D341Med (cell line): ENCODE measurements at places on chromosomes 2 and 18.

DNA sequence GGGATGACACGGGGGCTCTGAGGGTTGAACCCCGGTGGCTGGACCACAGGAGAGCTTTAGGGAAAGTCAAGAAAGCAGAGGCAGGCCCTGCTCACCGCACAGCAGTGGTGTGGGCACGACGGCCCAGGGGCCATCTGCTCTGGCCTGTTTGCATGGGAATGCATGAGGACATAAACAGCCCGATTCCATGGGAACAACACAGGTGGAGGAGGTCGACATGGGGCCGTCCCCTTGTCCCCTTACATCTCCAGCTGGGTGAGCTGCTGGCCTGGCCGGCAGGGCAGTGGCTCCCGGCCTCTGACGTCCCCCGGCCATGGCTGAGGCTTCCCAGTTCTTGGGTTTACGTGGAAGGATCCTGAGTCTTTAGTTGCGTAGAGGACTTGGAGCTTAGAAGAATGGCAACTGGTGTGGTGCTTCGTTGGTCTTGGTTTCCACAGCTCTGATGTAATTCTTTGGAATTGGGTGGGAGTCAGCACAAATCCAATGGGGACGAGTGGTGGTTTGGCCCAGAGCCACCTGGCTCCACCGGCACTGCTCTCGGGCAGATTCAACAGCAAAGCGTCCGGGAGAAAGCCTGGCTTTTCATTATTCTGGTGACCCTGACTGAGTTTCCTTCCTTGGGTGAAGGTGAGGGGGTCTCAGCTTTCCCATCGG is 98.3 kb upstream of the HDAC4 start:
- DNase-seq, result no peak

- no peak for DNase-seq
Observed at GRCh38 chr2:167388497-167388896, 500.2 kb downstream of the XIRP2 start.

DNA sequence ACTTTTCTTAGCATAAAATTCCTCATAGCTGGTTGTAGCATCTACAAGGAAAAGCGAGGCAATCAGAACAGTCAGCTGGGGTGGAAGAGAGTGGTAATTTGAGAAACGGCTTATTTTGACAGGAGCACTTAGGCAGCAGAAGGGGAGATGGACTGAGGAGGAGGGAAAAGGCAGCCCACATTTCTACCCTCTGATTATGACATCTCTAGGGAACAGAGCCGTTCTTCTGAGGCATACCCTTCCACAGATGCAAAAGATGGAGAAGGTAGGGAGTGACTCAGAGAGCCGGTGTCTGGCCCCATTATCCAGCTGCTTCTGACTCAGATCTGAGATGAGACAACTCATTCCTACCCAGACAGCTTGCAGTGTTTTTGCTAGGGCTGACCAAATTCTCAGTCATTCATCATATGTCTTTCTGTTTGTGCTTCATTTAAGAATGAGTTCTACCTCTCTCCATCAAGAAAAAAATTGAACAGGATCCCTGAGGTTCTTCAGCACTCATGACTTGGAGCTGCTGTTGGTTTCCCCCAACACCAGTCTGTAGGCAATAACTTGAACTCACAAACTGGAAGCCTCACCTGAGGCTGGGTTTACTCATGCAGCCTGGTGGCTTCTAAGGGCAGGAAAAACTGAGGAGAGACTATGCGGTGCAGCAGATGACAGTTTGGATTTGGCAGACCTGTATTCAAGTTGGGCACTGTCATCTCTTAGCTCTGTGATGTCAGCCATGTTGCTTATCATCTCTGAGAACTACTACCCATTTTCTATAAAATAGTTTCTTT is 15.9 kb upstream of the SEC11C start:
- DNase-seq, result no peak

DNA sequence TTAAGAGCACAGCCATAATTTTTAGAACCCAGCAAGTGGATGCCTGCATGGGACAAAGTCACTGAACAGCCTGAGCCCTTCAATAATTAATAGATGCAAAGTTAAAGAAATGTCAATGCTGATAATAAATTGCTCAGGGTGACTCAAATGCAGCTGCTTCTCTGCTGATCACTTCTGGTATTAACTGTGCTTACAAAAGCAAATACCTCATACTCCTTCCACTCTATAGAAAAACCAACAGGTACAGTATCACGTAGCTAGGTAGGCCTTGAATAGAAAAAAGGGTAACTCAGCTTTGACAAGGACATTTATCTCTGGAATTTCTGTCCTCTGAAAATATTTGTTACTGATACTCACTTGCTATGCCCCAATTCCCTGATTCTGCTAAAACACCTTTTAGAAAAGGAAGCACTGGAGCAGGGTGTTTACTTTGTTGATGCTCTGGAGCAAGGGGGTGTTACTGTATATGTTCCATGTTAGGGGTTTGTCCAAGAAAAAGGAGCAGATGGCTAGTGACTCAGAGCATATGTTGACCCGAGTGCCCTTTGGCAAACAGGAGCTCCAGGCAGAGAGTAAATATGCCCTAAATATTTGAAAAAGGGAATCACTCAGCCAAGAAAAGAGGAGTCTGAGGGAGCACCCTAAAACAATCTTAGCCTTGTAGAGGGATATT is 59.1 kb upstream of the RTN4 start:
- no peak for DNase-seq

GRCh38 chr2:153478289-153479261 is at the start of gene RPRM:
TSS of gene RPRM (minus strand) at chr2:153478762. CDS start at chr2:153478565, 197 bp downstream.
- peak; percentile 89 for DNase-seq

GRCh38 chr2:85235281-85235680 is 92.5 kb downstream of the TGOLN2 start:
- no peak for DNase-seq

DNA sequence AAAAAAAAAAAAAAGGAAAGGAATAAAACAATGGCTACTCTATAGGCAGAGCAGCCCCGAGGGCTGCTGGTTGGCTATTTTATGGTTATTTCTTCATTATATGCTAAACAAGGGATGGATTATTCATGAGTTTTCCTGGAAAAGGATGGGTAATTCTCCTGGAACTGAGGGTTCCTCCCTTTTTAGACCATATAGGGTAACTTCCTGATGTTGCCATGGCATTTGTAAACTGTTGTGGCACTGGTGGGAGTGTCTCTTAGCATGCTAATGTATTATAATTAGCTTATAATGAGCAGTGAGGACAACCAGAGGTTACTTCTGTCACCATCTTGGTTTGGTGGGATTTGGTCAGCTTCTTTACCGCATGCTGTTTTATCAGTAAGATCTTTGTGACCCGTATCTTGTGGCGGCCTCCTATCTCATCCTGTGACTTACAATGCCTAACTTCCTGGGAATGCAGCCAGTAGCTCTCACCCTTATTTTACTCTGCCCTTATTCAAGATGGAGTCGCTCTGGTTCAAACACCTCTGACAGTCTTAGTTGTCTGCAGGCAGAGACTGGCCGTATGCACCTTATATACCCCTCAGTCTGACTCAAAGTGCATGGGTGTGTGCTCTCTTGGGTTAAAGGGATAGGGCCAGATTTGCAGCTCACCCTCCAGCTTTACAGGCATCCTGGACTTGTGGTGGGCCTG is 57.7 kb downstream of the HAUS1 start:
- DNase-seq, result no peak

DNA sequence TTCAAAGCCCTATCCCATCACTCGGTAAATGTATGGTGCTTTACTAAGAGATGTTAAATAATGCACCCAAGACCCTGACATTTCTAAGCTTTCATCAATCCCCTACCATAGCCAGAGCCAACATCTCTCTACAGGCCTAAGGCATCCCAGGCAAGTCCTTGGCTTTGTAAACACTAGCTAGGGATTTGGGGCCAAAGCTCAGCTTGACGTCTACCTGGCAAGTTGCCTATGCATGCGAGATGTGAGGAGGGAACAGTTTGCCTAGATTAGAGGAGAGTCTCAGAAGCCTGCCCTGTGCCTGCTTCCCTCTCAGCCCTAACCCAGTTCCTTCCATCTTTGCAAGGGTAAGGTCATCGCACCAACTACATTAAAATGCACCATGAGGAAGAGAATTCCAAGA is 221.5 kb upstream of the NCKAP5 start:
- no peak for DNase-seq

DNA sequence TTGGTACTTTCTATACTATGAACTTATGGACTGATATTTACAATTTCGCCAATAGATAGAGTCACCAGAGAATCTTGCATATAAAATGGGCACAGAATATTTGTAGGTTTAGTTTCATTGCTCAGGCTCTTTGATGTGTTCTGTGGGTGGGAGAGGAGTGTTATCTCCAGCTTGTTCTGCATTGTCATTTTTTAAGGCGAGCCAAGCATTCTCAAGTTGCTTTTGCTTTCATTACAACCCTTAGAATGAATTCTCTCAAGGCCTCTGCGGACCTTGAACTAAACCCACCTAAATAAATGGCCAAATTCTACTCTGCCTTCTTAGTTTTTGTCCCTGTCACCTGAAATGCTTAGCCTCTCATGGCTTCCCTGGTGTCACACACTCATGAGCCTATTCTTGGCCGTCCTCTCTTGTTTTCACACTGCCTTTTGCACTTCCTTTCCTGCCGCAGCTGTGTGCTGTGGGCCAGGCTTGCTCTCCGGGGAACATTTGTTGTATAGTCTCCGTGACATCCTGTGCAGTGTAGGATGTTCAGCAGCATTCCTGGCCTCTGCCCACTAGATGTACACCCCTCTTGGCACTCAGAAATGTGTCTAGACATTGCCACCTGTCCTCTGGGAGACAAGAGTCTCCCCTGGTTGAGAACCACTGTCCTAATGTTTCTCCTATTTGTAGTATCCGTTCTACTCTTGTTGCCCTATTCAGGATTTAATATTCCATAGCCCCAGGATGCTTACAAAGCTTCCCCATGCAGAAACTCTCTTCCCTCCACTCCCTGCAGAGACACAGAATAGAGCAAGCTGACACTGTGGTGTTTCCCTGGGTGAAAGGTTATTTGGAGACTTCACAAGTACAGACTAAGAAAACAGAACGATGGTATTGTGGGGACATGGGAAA is 255.6 kb downstream of the PTPRM start:
- DNase-seq, result no peak

GRCh38 chr18:55546851-55547704 is 40.9 kb downstream of the TCF4 start:
- no peak for DNase-seq

DNA sequence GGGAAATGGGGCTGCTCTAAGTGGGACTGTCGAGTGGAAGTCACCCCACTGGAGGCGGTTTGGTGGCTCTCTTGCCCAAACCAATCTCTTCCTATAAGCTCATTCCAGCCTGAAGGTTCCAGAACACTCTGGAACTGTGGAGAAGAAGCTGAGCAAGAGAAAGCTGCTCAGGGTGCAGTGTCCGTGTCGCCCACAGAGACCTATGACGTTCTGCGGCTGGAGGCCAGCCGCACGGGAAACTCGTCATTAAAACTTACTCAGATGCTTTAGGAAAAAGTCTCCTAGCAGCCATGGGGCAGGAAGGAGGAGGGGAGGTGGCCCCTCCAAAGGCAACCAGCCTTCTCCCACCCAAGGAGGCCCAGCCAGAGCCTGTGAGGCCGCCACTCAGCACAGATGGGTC is 41.7 kb downstream of the ADCY3 start:
- no peak for DNase-seq

DNA sequence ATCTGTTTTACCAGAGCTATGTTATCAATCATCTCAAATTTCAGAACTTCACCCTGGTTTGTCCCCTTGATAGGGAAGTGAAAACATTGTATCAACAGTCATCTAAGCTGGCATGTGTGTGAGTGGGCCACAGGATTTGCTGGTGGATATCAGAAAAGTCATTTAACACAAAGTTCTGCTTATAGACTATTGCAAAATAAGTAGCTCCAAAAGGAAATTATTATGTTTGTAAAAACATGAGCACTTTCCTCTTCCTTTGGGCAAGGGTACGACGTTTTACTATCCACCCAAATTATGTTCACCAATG is 20.7 kb upstream of the COPS8 start:
- no peak for DNase-seq

- peak; percentile 59 for DNase-seq
Observed at GRCh38 chr2:237662671-237663093, 35.3 kb downstream of the LRRFIP1 start.

GRCh38 chr2:60641811-60642788 is 88.6 kb upstream of the BCL11A start:
- peak; percentile 55 for DNase-seq

- no peak for DNase-seq
Observed at GRCh38 chr2:202643012-202643858, 8.5 kb downstream of the FAM117B start.

- no peak for DNase-seq
Observed at GRCh38 chr2:118718921-118719320, 128.5 kb downstream of the EN1 start.

GRCh38 chr2:171018522-171018921 is 89.5 kb downstream of the GORASP2 start:
- DNase-seq, result no peak

DNA sequence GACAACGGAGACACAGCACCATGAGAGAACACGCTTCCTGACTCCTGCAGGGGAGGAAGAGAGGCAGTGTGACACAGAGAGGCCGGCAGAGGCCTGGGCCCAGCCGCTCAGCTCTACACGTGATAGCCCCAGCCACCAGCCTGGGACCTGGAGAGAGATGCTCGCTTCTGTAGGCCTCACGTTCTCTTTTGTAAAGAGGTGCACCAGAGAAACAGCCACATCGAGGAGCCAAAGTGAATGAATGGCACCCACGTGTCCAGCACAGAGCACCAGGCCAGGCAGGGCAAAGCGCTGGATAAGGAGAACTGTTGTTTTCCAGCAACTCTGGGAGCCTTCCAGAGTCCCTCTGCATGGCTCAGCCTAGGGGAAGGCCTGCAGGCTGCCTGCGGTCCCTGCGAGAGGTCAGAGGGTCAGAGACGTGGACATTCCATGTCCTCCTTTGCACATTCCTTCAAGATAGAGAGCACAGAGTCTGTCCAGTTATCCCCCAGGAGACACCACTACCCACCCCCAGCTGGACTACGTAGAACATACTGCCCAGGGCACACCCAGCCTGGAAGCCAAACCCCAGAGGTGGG is 14.2 kb downstream of the LIMS2 start:
- DNase-seq, result no peak

DNA sequence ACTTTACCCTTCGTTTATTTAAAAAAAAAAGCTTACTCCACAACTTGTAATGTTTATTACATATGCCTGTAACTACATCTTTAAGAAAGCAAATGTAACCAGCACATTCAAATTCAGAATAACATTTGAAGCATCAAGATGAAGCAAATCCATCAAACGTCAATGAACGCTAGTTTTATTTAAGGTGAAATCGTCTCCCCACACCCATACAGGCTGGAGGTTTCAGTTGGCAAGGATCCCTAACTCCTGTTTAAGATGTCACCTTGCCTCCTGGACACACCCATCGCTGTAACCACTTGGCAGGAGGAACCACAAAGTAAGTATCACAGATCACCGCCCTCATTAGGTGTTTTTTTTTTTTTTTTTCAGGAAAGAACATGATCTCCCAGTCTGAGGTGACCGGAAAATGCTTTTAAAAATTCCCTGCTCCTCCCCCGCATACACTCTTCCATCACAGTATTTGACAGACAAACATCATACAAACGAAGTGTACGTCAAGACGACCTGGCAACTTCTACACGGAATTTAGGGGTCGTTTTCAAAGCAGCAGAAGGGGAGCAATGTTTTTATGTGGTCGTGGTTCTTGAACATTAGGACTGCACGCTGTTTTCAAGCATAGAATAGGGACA is 19.7 kb upstream of the STPG4 start:
- DNase-seq, result peak; percentile 41
